Daoy (cell line): ENCODE measurements at places on chromosomes 5 and 9. TPM values are rescaled to one million over a fixed set of nuclear protein-coding genes. Genes with fewer than 3 reads are reported as not detected.

DNA sequence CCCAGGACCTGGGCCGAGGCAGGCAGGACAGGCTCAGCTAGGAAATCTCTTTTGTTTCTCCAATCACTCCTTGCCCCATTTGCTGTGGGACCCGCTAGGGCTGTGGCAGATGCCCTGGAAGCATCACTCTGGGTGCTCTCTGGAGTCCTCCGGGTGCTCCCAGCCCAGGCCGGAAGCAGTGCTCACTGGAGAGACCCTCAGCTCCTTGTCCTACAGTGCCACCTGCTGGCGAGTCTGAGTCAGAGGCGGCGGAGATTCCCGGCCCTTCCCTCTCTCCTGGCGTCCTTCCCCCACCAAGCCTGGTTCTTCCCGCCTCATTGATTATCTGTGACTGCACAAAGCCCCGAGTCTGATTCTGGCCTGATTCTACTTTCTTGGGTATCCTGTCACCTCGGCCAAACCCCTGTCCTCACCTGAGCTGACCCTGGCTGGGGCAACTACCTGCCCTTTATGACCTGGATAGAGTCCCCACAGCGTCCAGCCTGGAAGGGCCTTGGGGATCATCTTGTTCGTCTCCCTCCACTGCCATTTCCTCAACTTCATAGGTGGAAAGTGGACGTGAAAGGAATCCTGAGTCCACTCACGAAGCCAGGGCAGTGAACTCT, 7.3 kb upstream of the BARHL1 start:
- peak; percentile 89 for DNase-seq

GRCh38 chr9:4725706-4726442, 15.1 kb downstream of the AK3 start:
- no peak for DNase-seq

DNA sequence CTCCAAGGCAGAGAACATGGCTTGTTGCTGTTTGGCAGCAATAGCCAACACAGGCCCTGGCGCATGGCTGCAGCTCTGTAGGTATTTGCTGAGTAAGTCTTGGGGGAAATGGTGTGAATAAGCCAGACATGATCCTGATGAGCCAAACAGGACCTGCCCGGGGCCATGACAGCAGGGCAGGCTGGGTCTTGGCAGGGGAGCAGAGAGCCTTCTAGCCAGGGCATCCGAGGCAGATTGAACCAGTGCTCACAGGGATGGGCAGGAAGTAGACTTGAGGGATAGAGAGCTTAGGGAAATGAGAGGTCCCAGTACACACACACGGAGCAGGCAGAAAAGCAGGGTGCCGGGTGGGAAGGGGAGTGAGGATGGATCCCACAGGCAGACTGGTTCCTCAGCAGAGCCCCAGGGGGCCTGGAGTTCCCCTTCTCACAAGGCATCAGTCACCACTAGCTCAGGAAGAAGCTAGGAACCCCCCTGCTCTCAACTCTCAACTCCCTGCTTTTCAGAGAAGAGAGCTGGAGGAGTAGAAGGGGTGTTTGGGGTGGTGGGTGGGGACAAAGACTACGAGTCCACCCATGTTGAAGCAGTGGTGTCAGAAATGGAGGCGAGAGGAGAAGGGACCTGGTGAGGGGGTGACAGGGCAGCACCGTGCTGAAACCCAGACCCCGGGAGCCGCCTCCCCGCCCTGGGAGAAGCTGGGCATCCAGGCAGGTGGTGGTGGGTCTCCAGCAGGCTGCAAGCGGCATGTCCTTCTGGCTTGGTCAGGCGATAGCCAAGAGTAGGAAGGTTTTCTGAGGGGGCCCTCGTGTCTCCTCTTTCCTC, 111.1 kb downstream of the RGS3 start:
- DNase-seq = peak; percentile 65

DNA sequence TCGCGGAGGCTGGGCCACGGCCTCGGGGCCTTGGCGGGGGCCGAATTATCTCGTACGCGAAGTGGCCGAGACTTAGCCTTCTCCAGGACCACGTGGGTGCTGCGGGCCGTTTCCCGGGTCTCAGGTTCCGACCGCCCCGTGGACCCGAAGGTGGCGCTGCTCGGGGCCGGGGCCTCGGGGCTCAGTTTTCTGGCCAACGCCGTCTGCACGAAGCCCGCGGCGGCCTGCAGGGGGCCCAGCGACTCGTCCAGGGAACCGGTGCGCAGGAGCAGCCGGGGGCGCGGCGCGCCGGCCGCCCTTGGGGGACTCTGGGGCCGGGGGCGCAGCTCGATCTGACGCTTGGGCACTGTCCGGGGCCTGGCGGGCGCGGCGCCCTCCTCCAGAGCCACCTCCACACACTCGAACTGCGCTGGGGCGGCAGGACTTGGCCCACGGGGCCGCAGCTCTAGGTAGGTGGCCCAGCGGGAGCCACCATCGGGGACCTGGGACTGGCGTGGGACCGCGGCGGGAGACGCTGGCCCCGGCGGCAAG, 716 bp downstream of the PROB1 start:
- DNase-seq = peak; percentile 54

DNA sequence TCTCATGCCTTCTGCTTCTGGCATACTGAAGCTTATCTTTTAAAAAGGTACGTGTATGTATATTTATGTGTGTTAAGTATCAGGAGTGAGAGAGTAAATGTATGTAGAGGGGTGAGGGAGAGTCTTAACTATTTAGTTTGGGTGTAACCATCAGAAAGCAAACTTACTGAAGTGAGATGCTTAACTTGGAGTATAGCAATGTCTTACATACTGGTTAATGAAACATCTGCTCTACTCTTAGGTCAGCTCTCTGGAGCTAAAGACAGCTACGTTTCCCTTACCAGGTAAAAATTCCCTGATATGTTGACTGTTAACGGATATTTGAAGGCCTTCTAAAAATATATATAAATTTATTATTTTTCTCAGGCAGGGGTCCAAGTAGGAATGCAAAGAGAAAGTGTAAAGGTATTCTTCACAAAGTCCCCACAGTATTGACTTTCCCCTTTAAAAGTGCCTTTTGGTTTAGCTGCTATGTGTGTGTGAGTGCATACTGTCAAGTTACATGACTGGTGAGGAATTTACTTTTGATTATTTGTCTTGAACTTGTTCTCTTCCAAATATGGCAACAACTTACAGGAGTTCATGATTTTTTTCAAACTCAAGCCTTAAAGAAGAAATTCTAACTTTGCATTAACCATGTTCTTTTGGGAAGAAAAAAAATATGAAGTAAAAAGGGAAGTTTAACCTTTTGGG, 12.3 kb upstream of the C5orf24 start:
- no peak for DNase-seq

DNA sequence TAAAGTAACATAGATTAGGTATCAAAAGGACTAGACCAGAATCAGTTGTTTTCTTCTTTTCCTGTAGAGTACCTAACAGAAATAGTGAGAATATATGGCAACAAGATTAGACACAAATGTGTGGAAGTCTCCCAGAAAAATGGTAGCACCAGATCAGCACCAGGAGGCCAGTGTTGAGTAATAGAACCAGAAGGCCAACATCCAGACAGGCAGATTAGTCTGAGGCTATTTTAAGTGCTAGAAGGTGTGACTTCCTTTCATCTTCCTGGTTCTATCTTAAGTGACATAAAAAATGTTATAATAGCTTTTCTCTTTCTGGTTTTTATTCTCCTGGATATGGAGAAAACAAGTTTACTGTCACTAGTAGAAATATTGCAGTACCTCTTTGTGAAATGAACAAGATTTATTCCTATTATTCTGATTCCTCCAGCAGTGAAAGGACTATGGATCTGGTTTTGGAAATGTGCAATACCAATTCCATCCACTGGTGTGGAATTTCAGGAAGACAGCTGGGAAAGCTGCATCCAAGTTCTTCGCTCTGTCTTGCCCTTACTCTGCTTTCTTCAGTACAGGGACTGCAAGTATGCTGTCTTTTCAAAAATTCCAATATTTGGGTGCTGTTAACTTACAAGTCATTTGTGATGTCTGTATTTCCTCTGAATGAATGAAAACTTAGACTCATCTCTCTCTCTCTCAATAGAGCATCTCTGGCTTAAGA, 39.1 kb downstream of the SHLD3 start:
- DNase-seq = peak; percentile 6

DNA sequence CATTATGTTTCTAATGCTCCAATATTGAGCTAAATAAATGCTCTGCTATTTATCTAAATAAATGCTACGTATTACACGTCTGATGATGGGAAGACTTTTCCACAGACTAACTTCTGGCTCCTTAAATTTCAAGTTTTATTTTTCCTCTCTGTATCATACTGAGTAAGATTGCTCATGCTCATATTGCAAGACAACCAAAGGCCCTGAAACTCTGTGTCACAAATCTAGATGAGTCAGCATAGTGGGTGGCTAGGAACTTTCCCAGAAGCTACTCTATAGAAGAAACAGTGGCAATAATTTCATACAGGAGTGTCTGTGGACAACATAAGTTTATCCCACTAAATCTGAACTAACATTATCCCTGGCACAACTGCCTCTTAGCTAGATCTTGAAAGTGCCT, 53.0 kb upstream of the RFX3 start:
- DNase-seq = peak; percentile 16

GRCh38 chr5:89034588-89034987, 151.6 kb upstream of the MEF2C start:
- DNase-seq = peak; percentile 33

- no peak for DNase-seq
Measured at GRCh38 chr5:56245481-56245880, 12.4 kb upstream of the ANKRD55 start.

The MEF2C gene
- 3.0 and 5.2 TPM in 2 replicates for total RNA-seq

The CATSPER3 gene
- 0.06 TPM in 1 of 2 replicates, not detected in the other for total RNA-seq

The HTR1A gene
- total RNA-seq = not detected in 2 replicates

The SLC2A6 gene
- total RNA-seq = 29.2 and 30.9 TPM in 2 replicates

The TMEFF1 gene
- 0.83 and 2.1 TPM in 2 replicates for total RNA-seq

The TPPP gene
- total RNA-seq = 0.34 TPM in 1 of 2 replicates, not detected in the other

The CETN3 gene
- 38.6 and 80.4 TPM in 2 replicates for total RNA-seq
